Tibial nerve (tissue), 4 donors: ENCODE measurements at places on chromosomes 1 and 21. TPM values are rescaled to one million over a fixed set of nuclear protein-coding genes. Genes with fewer than 3 reads are reported as not detected.

GRCh38 chr1:230459465-230459864 lies 33.3 kb upstream of the PGBD5 start:
- no peak for DNase-seq
- no peaks in the 10 kb centered on the region for H3K36me3 ChIP-seq
- no peak overlapping the region for H3K27ac ChIP-seq
- no peaks in the 10 kb centered on the region for H3K4me1 ChIP-seq
- no peaks in the 10 kb centered on the region for H3K27me3 ChIP-seq

DNA sequence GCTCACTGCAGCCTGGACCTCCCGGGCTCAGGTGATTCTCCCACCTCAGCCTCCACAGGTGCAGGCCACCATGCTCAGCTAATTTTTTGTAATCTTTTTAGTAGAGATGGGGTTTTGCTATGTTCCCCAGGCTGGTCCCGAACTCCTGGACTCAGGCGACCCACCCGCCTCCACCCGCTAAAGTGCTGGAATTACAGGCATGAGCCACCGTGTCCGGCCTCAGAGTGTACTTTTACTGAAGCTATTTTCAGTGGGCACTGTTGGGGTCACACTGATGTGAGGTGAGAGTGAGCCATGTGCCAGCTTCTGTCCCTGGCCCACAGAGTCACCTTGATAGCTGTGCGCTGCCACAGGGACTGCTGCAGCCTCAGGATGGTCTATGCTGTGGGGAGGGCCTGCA lies 25.3 kb upstream of the HHAT start:
- H3K4me3 ChIP-seq: no peak overlapping the region
- H3K36me3 ChIP-seq: no peaks in the 10 kb centered on the region
- H3K27me3 ChIP-seq: no peaks in the 10 kb centered on the region
- DNase-seq: no peak

Gene CD48
- 1.6 TPM for total RNA-seq

DNA sequence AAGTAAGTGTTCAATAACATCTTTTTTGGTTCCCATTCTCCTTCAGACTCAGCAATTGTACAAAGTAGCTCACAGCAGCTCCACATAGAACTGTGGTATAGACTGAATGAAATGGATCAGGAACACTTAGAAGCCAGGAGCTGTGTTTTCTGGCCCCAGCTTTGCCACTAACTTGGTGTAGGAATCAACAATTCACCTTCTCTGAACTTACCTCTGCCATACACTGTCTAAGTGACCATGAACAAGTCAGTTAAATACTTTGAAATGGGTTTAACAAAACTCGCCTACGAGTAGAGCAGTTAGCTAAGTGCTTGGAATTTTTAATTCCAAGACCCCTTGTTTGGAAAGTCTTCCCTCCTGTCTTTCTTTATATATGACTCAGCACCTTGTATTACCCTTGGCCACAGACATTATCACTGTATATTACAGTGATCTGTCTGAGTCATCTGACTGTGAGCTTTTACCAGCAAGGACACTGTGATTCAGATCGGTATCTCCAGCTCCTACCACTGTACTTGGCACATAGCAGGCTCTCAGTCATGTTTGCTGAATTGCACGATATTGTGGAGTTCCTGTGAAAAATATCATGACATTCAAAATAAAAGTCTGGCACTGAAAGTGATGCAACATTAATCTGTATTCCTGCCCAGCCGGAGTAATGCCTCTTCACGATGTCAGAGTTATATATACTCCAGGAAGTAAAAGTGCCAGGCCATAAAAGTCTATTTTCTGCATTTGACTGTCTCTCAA lies 101.7 kb upstream of the BEND5 start:
- H3K4me1 ChIP-seq: no peaks in the 10 kb centered on the region
- H3K36me3 ChIP-seq: no peaks in the 10 kb centered on the region
- H3K27ac ChIP-seq: no peak overlapping the region
- no peaks in the 10 kb centered on the region for H3K27me3 ChIP-seq

Gene CRYAA
- total RNA-seq: not detected

DNA sequence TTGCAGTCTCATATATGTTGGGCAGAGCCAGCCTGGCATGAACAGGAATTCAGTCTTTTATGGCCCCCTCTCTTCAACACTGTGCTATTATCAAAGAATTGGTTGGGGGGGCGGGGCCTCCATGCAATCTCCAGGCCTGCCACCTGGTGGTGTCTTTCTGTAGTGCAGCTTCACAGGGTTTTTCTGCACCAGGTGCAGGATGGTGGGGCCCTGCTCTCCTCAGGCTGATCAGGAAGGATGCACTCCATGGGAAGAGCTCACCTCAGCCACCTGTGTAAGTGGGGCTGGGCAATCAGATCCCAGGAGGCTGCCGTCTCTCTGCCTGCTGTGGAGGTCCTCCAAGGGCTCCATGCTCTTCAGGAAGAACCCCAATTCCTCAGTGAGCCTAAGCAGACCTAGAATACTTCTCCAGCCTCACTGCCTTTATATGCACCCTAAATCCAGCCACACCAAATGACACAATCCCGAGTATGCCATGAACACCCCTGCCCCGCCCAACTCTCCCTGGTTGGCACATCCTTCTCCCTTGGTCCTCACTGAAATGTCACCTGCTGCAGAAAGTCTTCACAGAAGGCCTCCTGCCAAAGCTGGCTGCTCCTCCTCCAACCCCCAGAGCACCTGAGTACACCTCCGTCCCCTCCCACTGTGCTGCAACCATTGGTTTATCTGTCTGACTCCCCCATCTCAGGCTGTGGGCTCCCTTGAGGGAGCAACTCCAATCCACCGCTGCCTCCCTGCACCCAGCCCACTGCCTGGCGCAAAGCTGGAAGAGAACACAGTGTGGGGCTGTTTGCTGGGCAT lies 16.5 kb downstream of the STK40 start:
- peak; percentile 75 for DNase-seq
- no peaks in the 10 kb centered on the region for H3K27me3 ChIP-seq
- H3K36me3 ChIP-seq: no peaks in the 10 kb centered on the region
- H3K4me3 ChIP-seq: no peak overlapping the region
- H3K4me1 ChIP-seq: peaks cover 75% of the 10 kb centered on the region
- peak overlapping the region; percentile 48 for H3K27ac ChIP-seq

DNA sequence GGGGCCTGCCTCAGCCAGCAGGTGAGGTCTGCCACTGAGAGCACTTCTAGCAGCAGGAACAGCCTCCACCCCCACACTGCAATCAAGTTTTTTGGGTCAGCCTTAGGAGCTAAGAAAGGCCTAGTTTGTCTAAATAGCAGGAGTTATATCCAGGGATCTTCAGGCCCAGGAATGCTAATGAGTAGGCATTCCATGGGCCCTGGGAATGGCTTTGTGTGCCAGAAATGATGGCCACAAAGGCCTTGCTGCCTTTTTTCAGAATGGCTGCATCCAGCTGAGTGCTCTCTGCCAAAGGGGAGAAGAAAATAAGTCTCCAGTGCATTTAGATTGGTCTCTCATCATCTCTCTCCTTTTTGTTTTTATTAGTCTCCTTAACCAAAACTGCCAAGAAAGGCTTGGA lies 2.8 kb downstream of the MRTO4 start:
- no peak overlapping the region for H3K27ac ChIP-seq
- no peaks in the 10 kb centered on the region for H3K36me3 ChIP-seq
- no peak overlapping the region for H3K4me3 ChIP-seq
- DNase-seq: no peak

GRCh38 chr1:40344597-40344996 lies 27.5 kb upstream of the COL9A2 start:
- H3K4me1 ChIP-seq: no peaks in the 10 kb centered on the region
- peak; percentile 21 for DNase-seq
- H3K27ac ChIP-seq: peak overlapping the region; percentile 0
- H3K4me3 ChIP-seq: no peak overlapping the region
- no peaks in the 10 kb centered on the region for H3K27me3 ChIP-seq

- no peaks in the 10 kb centered on the region for H3K4me1 ChIP-seq
- peaks cover 7% of the 10 kb centered on the region for H3K36me3 ChIP-seq
- H3K4me3 ChIP-seq: no peak overlapping the region
- H3K27ac ChIP-seq: no peak overlapping the region
- H3K27me3 ChIP-seq: no peaks in the 10 kb centered on the region
Observed at GRCh38 chr1:25648681-25649440, 32.3 kb downstream of the MAN1C1 start.

Gene CFHR1
- not detected for total RNA-seq

DNA sequence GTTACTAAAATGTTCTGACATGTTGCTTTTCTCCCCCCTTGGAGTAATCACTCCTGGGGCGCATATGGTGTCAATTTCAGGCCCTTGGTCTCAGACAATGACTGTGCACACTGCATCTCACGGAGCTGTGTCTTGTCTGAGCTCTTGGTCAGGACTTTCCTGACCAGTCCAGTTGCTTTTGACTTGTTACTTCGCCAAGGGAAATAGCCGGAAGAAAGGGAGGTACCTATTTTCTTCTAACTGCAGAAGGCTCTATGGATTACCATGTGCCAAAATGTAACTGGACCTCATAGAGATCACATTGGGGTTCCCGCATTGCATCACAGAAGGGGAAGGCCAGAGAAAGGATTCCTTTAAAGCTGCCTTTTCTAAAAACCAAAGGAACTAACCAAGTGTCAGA lies 68.6 kb downstream of the SPAG17 start:
- DNase-seq: no peak
- no peaks in the 10 kb centered on the region for H3K27me3 ChIP-seq
- H3K4me3 ChIP-seq: no peak overlapping the region

DNA sequence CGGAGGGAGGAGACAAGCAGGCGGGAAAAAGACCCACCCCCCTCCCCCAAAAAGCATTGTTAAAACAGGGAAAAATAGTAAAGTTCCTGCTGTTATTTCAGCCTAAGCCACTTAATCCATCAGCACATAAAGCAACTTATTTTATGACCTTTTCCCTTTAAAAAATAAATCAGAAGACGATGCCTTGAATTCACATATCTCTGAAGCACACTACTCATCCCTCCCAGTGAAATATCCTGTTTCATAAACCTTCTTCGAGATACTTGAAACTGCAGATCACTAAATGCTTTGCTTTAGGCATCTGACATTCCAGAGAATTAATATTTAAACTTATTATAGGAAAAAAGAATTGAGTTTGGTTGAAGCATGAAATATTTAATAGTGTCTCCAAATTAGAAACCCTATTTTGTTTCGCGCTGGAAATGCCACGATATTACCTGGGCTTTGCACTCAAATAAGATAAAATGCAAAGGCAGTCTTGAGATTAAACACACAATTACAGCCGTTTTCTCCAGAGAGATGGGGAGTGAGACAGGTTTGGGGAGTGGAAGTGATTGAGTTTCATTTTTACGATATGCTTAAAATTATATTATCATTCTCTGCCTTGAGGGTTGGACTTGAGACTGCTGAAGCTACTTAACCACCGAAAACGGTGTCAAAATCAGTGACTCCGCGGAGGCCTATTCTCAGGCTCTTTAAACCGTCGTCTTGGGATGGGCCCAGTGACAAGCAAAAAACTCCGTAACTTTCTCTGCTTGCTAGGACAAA lies 9.3 kb downstream of the GLIS1 start:
- no peak overlapping the region for H3K4me3 ChIP-seq
- H3K27me3 ChIP-seq: no peaks in the 10 kb centered on the region
- no peak for DNase-seq

Gene KRTAP10-7
- total RNA-seq: not detected

Gene LIPI
- 2.1 TPM for total RNA-seq

Gene TMEM59
- total RNA-seq: 187 TPM

- no peak overlapping the region for H3K4me3 ChIP-seq
- H3K4me1 ChIP-seq: peaks cover 4% of the 10 kb centered on the region
- H3K36me3 ChIP-seq: no peaks in the 10 kb centered on the region
- H3K27ac ChIP-seq: no peak overlapping the region
- no peaks in the 10 kb centered on the region for H3K27me3 ChIP-seq
- no peak for DNase-seq
Observed at GRCh38 chr21:36422279-36423098, 37.3 kb downstream of the CHAF1B start.

Gene LRRC53
- total RNA-seq: not detected

- H3K27me3 ChIP-seq: no peaks in the 10 kb centered on the region
- no peak overlapping the region for H3K27ac ChIP-seq
- no peak for DNase-seq
- H3K4me1 ChIP-seq: no peaks in the 10 kb centered on the region
- H3K4me3 ChIP-seq: no peak overlapping the region
Observed at GRCh38 chr1:17909634-17910033, 154.5 kb downstream of the ACTL8 start.

- no peak overlapping the region for H3K4me3 ChIP-seq
- no peaks in the 10 kb centered on the region for H3K4me1 ChIP-seq
- H3K27me3 ChIP-seq: no peaks in the 10 kb centered on the region
- no peak for DNase-seq
- no peaks in the 10 kb centered on the region for H3K36me3 ChIP-seq
- no peak overlapping the region for H3K27ac ChIP-seq
Observed at GRCh38 chr1:50349242-50349565, 74.0 kb downstream of the DMRTA2 start.

Gene OR14K1
- not detected for total RNA-seq

GRCh38 chr1:167447521-167448136 lies 70.7 kb downstream of the CD247 start:
- H3K4me3 ChIP-seq: no peak overlapping the region
- H3K36me3 ChIP-seq: no peaks in the 10 kb centered on the region

Gene RXFP4
- not detected for total RNA-seq

Gene RABIF
- 2.9 TPM for total RNA-seq

DNA sequence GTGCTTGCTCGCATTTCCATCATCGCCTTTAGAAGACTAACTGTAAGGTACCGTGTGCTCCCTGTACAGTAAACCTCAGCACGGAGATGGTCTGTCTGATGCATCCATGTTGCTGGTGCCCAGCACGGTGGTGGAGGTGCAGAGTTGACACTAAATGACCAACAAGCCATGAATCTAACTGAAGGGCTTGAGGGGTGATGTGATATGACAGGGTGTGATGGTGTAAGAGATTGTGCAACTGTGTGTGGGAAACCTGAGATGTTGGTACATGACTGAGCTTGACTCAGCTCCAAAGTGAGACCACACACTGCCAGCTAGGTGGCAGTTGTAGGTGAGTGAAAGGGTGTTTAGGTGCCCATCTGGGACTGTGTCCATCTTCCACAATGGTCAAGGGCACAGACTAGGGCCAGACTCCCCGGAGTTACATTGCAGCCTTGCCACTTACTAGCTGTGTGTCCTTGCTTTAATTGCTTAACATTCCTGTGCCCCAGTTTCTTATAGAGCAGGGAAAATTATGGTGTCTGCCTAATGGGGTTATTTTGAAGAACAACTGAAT lies 21.4 kb downstream of the SLC2A1 start:
- H3K4me3 ChIP-seq: no peak overlapping the region
- peak overlapping the region; percentile 23 for H3K27ac ChIP-seq
- H3K4me1 ChIP-seq: peaks cover 70% of the 10 kb centered on the region
- peaks cover 5% of the 10 kb centered on the region for H3K36me3 ChIP-seq
- no peaks in the 10 kb centered on the region for H3K27me3 ChIP-seq

Gene CFHR3
- total RNA-seq: 0.59 TPM

DNA sequence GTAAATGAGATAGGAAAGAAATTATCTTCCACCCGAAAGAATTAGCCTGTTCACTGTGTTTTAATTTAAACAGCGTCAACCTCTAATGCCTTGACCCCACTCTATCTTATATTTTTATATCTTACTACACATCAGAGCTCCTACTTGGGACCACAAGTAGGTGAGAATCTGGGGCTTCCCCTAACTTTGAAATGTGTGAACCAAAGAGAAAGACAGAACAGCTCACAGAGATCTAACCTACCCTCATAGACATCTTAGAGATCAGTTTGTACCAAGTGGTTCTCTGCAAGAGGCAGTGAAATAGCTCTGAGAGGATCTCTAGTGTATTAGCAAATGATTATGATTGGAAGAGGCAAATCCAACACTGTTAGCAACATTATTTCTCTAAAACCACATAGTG lies 31.0 kb upstream of the IFI16 start:
- no peak overlapping the region for H3K4me3 ChIP-seq
- H3K4me1 ChIP-seq: no peaks in the 10 kb centered on the region
- H3K27me3 ChIP-seq: no peaks in the 10 kb centered on the region
- H3K36me3 ChIP-seq: no peaks in the 10 kb centered on the region

Gene HMCN1
- 13.3 TPM for total RNA-seq
